ENCODE measurements at places on chromosomes 5 and 9.

DNA sequence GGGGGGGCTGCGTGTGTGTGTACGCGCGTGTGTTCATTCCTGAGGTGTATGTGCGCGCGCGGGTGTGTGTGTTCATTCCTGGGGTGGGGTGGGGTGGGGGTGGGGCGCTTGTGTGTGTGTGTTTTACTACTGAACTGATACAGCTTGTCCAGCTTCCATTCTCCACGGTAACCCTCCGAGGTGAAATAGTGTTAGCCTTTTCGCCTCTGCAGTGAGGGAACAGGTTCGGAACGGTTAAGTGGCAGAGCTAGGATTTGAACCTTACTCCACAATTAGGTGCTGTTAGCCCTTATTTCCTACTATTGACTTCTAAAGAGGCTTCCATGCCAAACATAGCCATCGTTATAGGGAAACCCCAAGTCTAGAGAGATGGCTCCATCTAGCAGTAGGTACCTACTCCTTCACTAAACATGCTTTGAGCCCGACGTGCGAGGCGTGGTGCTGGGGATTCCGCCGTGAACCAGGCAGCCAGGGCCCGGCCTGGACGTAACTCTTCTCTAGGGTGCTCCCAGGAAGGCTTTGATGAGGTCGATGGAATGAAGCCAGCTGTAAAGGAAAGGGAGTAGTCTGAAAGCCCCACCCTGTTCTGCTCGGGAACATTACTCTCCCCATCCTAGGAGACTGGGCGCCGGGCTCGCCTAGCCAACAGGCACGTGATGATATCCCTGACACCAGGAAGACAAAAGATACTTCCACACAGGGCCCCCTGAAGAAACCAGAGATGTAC, 782 bp upstream of the SKP1 start:
- DNase-seq, result no peak

DNA sequence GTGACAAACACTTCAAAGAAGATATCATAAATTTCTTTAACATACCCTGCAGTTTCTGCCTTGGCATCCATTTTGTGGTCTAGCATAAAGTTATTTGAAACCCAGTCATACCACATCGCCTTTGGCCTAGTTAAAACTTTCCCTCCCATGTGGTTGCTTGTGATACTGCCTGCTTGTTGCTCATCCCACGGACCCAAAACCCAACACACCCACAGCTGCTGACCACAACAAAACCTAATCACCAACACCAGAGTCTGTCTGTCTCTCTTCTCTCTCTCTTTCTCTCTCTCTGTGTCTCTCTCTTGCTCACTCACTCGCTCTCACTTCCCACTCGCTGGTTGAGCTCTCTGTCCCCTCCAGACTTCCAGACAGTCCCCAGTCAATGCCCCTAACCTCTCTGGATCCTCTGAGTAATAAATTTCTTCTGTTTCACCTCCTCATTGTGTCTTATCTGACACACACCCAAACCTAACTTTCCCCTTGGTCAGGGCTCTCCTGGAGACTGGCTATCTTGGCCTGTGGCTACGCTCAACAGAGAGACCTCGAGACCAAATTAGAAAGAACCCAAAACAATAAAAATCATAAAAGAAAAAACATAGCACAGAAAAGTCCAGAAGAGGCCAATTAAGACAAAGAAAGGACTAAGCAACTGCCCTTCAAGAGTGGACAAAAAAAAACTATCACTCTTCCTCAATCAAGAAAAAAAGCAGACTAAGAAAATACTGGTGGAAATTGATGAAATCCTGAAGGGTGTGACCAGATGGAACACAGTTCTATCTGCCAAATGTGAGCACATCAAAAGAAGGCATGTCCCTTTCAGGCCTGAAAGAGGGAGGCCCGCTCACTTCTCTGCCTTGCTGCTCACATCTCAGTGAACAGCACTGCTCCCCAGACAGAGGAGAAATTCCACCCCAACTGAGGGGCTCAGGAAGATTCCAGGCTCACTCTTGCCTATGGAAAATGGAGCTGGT, 41.5 kb downstream of the TTLL11 start:
- no peak for DNase-seq

- peak; percentile 23 for DNase-seq
Observed at GRCh38 chr9:97501177-97501971, at the start of gene TMOD1. Gene TMOD1 (plus strand): TSS chr9:97501666. CDS start chr9:97524189, 22,523 bp downstream.

GRCh38 chr5:24320643-24321042, 324.1 kb downstream of the CDH10 start:
- no peak for DNase-seq

Measured in activated T-helper 1 cell treated with anti-CD3 and anti-CD28 coated beads, Interleukin-2, amount 50 U/mL, for 16 hours (primary cell).